Effector CD8-positive, alpha-beta T cell (primary cell): ENCODE measurements at places on chromosomes 7 and 10.

DNA sequence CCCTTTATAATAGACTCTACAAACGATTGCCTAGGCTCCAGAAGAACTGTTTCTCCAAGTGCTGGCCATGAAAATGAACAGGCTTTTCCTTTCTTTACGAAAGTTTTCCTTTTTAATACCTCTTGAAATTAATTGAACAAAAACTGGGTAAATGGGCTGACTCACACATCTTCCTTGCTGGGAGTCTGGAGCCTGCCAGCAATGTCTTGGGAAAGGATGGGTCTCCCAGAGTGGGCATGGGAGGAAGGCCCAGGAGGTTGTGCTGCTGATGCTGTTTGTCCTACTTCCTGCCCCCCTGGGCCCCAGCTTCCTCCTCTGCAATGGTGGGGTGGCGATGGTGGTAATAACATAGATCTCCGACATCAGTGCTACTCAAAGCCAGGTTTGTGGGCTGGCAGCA is 174.1 kb downstream of the RPS24 start:
- DNase-seq: no peak

DNA sequence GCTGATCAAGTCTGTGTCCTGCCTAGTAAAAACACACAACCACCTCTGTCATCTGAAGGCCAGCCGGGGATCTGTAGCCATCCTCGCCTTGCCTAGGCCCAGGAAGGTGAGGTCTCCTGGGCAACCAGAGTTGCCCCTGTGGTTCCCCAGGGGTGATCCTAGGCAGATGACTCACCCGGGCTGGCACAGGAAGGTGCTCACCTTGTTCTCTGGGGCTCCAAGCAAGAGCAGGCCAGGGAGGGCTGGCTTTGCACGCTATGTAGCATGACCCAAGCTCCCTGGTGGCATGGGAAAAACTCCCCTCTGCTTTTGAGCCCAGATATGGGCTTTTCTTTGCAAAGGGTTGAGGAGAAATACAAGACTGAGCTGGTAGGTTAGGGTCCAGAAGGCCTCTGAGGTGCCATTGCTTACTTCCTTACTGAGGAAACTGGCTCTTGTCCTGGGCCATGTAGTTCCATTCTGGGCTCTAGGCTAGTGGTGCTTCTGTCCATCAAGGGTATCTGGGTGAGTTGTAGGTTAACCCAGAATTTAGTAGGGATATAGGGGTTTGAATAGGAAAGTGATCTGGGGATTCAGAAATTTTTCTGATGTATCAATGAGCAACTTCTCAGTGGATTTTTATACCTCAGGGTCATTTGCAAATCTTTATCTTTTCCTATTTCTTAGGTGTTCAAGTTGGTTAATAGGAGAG is 112.0 kb downstream of the NT5C2 start:
- no peak for DNase-seq

- no peak for DNase-seq
Observed at GRCh38 chr10:86180861-86181260, 185.7 kb downstream of the GRID1 start.

DNA sequence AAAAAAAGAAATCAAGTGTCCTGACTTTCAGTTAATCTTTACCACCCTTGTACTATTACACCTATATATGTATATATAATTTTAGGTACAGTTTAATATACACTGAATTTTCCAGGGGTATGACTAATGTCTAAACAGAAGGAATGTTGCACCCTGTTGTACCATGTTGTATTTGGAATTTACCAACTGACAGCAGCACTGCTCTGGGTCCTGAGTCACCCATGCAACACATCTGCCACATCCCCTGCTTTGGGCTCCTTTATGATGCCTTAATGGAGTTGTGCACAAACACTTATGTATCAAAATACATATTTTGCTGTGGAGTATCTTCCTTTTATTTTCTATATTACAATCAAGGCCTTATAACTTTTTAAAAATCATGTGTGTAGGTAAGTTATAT is 21.2 kb downstream of the YAE1 start:
- no peak for DNase-seq

DNA sequence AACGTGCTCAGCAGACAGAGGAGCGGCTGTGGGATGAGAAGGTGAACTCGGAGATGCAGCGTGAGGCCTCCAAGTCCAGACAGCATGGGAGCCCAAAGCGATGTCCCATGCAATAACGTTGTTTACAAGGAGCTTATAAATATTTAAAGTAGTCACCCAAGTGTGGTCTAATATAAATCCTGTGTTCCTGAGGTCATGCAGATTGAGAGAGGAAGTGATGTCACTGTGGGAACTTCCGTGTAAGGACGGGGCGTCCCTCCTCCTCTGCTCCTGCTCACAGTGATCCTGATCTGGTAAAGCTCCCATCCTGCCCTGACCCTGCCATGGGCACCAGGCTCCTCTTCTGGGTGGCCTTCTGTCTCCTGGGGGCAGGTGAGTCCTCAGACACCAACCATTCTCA is 94.7 kb upstream of the PRSS58 start:
- no peak for DNase-seq

- DNase-seq: no peak
Observed at GRCh38 chr10:33410096-33410859, 75.8 kb upstream of the NRP1 start.

- DNase-seq: no peak
Observed at GRCh38 chr10:10499839-10500238, 517.8 kb upstream of the CELF2 start.

DNA sequence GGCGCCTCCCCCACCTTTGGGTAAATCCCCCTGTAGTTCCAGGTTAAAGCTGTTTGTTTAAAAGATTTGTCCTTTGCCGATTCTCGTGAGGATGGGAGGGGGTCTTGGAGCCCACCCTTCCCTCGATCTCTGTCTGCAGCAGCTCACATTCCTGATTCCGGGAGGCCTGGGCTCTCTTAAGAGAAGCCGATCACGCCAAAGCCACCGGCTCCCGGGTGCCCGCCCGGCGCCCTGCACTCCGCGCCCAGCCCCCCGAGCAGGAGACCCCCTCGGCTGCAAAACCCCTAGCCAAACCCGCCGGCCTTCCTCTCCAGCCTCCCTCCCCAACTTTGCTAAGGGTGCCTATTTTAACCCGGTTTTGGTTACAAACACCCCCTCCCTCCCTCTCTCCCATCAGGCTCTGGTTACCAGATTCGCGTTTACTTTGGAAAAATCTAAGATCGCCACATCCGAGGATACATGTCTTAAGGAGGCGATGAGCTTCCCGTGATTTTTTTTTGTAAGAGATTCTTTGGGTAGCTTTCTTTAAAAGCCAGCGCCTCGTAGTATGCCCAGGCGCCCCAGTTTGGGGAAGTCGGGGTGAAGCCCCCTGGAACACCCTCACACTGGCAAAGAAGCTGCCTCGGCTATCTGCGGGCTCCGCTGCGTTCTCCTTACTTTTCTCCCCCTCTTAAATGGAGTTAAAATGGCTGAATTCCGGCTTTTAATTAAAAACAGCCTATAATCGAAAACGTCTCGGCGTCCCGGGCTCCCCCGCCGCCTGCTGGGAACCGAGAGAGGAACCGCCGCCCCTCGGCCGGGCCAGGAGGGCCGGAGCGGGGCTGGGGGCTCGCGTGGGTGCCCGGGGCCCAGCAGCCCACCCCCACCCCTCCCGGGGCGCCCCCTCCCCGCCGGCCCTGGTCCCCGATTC is 983 bp downstream of the TNRC18 start:
- no peak for DNase-seq

- no peak for DNase-seq
Observed at GRCh38 chr7:124992851-124993562, 63.4 kb upstream of the POT1 start.
